Naive thymus-derived CD8-positive, alpha-beta T cell (primary cell): ENCODE measurements at places on chromosomes 1 and 21. TPM values are rescaled to one million over a fixed set of nuclear protein-coding genes. Genes with fewer than 3 reads are reported as not detected.

GRCh38 chr1:158943059-158943458 lies 11.7 kb downstream of the PYHIN1 start:
- DNase-seq = no peak

Gene PROK1
- total RNA-seq = not detected

DNA sequence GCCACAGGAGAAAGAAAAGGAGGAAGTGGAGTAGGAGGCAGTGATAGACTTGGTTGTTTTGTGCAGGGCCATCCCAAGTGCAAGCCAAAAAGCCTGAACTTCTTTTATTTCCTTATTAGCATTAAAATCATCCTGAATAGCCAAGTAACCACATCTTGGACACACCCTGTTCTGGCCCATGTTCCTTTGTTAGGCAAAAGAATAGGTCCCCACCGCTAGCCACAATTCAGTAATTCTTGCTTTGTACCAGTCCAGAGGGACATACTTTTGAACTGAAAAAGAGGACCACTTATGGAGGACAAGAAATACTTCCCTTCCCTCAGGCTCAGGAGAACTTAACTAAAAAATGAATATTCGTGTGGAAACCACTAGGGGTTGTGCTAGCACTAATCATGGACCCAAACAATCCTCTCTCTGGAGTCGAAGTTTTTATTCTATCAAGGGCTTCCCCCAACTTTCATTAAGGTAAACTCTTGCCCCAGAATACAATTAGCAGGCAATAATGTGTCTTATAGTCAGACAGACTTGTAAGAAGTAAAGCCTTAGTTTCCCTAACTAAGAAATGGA lies 19.4 kb downstream of the TNFSF4 start:
- DNase-seq = no peak

DNA sequence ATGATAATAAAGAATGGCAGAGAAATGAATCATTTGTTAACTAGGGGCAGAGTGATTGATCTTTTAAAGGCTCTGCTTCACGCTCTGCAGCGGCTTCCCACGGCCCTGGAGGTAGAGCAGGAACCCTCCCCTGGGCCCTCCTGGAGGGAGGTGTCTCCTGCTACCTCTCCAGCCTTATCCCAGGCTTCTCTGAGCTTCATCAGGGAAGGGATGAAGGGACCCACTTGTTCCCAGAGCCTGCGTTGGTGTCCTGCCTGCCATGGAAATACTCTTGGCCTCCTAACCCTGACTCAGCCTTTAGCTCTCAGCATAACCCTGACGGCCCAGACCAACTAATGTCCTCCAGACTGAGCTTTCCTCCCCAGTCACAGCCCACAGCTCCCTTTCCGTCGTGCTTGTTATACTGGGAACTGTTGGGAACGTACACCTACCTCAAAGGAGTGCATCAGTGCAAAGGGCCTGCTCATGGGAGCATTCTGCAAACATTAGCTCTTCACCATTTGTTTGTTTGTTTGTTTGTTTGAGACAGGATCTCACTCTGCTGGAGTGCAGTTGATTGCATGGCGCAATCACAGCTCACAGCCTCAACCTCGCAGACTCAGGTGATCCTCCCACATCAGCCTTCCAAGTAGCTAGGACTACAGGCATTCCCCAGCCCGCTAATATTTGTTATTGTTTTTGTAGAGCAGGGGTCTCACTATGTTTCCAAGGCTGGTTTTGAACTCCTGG lies 17.4 kb upstream of the HNRNPU start:
- DNase-seq = no peak

DNA sequence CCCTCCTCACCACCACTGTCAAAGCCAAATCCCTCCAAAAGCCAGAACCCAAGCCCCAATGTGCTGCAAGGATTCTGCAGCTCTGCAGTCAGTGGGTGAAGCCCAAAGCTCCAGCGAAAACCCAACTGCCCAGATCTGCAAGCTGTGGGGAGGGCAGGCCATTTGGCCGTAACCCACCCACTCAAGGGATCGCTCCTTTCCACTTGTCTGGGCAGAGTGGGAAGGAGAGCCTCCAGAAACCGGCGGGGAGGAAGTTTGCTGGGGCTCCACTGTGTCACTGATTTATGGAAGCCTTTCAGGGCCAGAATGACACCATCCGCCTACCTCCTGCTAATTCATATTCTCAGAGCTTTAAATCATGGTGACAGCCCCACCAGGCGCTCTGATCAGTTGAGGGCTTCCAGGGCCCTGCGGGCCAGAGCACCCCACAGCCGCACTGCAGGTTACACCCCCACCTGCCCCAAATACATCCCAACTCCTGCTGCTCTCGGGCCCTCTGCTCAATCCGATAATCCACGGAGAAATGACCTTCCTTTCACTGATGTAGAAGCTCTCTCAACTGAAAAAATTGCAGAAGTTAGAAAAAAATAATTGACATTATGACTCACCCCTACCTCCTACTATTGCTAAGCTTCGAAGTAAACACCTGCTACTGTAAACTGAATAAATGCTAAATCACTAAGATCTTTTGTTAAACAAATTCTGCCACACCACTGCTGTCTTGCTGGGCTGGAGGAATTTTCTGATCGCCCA lies 40.6 kb upstream of the RAB4A start:
- no peak for DNase-seq

DNA sequence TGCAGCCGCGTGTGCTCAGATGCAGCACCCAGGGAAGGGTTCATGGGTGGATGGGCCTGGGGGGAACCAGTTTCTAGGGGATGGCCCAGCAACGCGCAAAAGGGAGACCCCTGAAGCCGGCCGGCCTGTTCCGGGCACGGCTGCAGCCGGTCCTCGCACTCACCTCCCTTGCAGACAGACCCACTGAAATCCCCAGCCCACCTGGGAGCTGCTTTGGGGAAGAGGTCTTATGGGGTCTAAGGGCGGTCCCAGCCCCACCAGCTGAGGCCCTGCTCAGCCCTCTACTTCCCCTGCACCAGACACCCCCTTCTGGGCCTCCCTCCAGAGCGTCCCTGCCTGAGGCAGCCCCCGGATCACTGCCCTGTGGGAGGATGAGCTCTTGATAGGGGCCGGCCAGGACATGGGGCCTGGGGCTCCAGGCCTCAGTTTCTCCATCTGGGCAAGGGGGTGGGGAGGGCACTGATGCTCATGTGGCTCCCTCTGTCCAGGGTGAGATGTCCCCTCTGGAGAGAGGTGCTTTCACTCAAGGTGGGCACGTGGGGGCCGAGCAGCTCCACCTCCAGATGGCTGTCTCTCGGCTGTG lies 20.0 kb upstream of the TTC34 start:
- no peak for DNase-seq

- no peak for DNase-seq
Measured at GRCh38 chr1:108896146-108897145, 19.7 kb downstream of the GPSM2 start.

DNA sequence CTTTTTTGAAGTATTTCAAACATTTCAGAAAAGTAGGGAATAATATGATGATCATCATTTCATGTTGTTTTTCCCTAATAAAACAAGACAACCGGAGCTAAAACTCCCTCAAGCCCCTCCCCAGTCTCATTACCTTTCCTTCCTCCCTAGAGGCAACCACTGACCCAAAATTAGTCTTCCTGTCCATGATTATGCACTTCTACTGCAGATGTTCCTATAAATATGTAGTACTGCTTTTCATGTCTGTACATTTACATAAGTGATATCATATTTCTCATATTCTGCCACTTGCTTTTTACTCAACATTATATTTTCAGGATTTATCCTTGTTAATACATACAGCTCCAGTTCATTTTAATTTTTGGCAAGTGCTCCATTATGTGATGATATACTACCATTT lies 58.7 kb upstream of the GOLT1A start:
- DNase-seq = no peak

Gene KLF17
- total RNA-seq = not detected

GRCh38 chr1:227955808-227956207 lies 8.1 kb upstream of the WNT9A start:
- DNase-seq = no peak

DNA sequence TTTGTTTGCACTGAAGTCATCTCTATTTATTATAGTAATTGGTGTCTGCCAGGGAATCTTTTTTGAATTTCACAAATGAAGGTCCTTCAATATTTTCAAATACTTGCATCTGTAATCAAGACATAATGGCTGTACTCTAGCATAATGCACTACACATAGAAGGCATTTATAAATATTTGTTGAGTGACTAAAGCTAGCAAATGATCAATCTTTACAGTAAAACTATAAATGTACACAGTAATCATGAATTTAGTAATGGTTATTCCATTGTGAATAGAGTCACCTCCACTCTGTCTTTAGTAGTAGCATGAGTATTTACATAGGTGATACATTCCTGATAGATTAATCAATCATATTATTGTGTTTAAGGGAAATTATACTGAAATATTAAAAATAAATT lies 119.6 kb downstream of the USH2A start:
- DNase-seq = no peak

Gene PRDM15
- total RNA-seq = 23.2 TPM
